H7 (cell line): ENCODE measurements at places on chromosomes 7 and 10.
A peak's percentile ranks its signal among the peaks of the same experiment; 100 is the strongest.

GRCh38 chr10:1190791-1191490 lies 134.8 kb downstream of the WDR37 start:
- no peak for DNase-seq

- no peak for DNase-seq
These were observed 7.9 kb downstream of the LIPJ start for GRCh38 chr10:88594482-88594881.

DNA sequence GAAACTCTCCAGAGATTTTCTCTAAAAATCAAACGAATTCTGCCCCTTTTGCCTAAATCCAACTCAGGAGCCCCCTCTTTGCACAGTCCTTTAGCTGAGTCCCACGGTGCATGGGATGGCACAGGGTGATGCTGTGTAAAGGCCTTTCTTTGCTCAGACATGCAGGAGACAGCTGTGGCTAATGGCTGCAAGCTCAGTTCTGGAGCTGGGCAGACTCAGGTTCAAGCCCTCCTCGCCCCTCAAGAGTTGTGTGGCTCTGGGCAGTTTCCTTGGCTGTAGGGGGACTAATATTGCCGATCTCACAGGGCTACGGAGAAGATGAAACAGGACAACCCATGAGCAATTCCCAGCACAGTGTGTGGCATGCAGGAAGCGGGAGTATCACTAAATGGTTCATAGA lies 42.6 kb downstream of the CLEC2L start:
- DNase-seq = peak; percentile 29

GRCh38 chr10:104935656-104936055 lies 294.6 kb downstream of the SORCS3 start:
- no peak for DNase-seq

DNA sequence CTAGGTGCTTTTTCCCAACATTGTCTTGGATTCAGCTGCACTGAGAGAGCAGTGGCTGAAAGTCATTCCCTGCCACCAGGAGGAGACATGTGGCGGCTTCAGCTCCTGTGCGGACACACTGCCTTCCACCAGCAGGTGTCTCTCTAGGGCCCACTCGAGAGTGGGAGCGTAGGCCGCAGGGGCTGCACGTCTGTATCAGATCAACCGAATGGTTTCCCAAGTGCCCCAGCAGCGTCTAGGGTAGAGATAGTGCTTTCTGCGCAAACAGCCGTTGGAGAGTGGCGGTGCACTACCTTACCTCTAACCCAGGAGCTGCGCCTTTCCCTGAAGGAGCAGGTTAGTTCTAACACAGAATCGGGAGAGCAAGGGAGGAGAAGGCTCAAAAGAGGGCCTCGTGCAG lies 31.7 kb downstream of the PAPOLB start:
- DNase-seq = peak; percentile 91

DNA sequence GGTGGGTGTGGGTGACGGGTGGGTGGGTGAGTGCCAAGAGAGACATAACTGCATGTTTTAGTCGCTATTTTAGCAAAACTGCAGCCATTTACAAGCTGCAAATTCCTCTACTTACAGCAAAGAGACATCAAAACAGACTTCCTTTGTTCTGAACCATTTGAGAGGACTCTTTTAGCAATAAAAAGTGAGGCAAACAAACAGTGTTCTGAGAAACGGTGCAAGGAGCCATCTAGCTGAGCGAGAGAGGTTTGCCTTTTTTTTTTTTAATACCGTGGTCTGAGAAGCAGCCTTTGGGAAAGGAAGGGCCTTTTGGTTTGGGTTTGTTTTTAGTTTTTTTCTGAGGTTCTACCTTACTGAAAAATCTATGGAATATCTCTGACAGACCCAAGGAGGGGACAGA lies 62.9 kb downstream of the SCRN1 start:
- no peak for DNase-seq

GRCh38 chr7:41918597-41918996 lies 215.7 kb upstream of the INHBA start:
- DNase-seq = no peak

GRCh38 chr10:128723631-128724205 lies 597.5 kb upstream of the MKI67 start:
- no peak for DNase-seq

- DNase-seq = peak; percentile 68
These were observed 441 bp downstream of the CCDC186 start for GRCh38 chr10:114173603-114173920.

GRCh38 chr7:47335557-47336471 lies 246.1 kb downstream of the TNS3 start:
- no peak for DNase-seq
